Skeletal muscle tissue (tissue), 5 donors: ENCODE measurements at places on chromosomes 3 and 15. TPM values are rescaled to one million over a fixed set of nuclear protein-coding genes. Genes with fewer than 3 reads are reported as not detected.

Gene MYRIP
- total RNA-seq: 1.0 TPM

Gene RPP25
- total RNA-seq: 1.0 TPM

Gene KBTBD12
- 13.6 TPM for total RNA-seq

Gene ZNF197
- total RNA-seq: 11.5 TPM

Gene ARHGAP31
- total RNA-seq: 9.4 TPM
